ENCODE measurements at places on chromosomes 3 and 15.

GRCh38 chr3:42502429-42503250 lies at the start of gene VIPR1:
Gene VIPR1 (plus strand): TSS chr3:42502643. CDS start chr3:42502736, 93 bp downstream.
- peak; percentile 92 for DNase-seq

DNA sequence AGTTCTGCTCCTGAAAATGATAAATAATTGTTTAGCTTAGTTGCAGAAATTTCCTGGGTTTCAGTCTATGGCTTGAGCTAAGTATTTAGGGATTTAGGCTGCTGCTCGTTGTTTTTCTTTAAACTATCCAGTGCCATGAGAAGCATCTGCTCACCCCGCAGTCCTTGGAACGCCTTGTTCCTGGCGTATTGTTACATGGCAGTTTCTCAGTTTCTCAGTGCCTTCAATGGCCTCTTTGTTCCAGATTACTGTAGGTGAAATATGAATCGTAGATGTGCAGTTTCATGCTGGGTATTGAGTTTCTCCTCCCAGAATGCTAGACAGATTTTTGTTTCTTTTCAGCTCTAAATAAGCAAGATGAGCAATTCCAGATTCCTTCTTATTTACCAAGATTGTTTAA lies 269.5 kb upstream of the GBE1 start:
- DNase-seq: no peak

DNA sequence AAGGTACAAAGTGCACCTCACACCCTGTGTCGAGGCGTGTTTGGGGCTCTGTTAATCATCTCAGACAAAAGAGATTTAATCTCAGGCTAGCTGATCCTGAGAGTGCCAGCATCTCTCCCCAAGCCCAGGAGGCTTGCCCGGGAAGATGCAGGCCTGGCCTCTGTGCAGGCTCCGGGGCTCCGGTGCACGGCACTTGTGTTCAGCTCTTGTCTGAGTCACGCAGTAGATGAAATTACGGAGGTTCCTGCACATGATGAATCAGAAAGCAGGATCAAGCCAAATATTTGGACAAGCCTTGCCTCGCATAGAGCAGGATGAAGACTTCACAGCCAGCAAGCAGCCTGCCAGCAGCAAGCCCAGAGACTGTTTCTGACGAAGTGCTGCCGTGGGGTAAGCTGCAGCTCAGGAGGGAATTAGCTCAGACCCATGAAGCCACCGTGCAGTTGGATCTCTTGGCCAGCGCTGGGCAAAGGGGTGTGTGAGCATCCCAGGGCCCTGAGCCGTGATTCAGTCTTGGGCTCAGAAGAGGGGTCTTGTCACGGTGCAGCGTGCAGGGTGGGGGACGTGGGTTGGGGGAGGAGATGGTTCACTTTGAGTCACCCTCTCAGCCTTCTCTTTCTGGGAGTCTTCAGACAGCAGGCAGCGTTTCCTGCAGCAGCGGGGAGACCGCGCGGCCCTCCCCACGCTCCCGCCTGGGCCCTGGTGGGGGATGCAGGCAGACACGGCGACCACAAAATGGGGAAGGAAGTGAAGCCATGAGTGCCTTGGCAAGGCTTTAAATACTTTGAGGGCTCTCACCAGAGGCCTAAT lies 89.2 kb upstream of the MEF2A start:
- DNase-seq: no peak

- DNase-seq: peak; percentile 16
These were observed 1.4 kb upstream of the NDUFAF3 start for GRCh38 chr3:49020330-49021212.

DNA sequence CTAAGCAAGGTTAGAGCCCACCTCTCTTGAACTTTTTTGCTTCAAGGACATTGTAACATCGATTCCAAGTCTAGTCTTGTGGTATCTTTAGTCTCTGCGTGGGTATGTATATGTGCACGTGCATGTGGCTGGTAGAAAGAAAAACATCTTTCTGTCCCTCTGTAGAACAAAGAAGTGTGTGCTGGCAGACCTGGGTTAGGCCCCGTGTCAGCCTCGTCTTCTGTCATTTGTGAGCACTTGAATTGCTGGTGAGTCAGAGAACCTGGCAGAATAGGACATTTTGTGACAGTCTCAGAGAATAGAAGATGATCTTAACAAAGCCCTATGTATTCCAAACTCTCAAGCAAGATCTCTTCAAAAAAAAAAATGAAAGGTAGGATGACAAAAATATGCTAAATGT lies 102.2 kb upstream of the ATP10A start:
- DNase-seq: no peak

GRCh38 chr3:122074621-122075265 lies 19.6 kb downstream of the CD86 start:
- DNase-seq: no peak

GRCh38 chr3:145483992-145484391 lies 677.0 kb downstream of the PLOD2 start:
- no peak for DNase-seq

GRCh38 chr3:57709559-57709958 lies 16.7 kb upstream of the DENND6A start:
- DNase-seq: no peak

DNA sequence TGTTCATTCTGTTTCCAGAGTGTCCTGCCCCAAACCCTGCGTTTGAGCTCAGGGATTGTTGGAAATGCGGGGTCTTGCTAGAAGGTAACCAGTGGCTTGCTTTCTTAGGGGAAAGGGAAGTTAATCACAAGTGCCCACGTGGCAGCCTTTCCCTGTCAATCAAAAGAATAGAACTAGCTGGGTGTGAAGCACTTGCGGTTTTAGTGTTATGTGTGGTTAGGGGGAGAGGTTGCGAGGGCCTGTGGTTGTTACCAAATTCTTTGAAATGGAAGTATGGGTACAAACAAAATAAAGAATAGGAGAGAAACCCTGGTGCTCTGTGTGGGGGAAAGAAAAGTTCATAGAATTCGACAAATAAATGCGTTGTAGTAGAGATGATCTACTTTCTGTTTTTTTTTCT lies 67.6 kb downstream of the FNDC3B start:
- DNase-seq: peak; percentile 31

- DNase-seq: no peak
These were observed 12.2 kb downstream of the CPB1 start for GRCh38 chr3:148839805-148840204.

- DNase-seq: peak; percentile 23
These were observed 369.8 kb downstream of the SV2B start for GRCh38 chr15:91469632-91470567.

DNA sequence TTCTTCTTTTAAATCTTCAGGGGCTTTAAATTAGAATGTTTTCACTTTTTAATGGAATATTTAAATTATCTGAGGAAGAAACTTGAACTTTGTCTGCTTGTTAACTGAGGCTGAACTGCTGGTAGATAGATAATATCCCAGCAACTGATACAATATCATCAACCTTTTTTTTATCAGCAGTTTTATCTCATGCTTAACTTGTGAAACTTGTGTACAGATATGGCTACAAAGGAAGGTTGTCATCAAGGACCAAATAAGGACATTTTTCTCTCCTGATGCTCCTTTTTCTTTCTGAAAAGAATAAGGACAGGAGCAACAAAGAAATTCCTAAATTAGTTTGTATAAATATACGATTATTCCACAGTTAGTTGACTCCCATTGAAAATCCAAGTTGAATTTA lies 66.4 kb upstream of the KBTBD8 start:
- no peak for DNase-seq

GRCh38 chr3:138801792-138802191 lies 32.9 kb downstream of the PIK3CB start:
- DNase-seq: no peak

GRCh38 chr3:133130168-133130567 lies 92.0 kb downstream of the TMEM108 start:
- DNase-seq: no peak

DNA sequence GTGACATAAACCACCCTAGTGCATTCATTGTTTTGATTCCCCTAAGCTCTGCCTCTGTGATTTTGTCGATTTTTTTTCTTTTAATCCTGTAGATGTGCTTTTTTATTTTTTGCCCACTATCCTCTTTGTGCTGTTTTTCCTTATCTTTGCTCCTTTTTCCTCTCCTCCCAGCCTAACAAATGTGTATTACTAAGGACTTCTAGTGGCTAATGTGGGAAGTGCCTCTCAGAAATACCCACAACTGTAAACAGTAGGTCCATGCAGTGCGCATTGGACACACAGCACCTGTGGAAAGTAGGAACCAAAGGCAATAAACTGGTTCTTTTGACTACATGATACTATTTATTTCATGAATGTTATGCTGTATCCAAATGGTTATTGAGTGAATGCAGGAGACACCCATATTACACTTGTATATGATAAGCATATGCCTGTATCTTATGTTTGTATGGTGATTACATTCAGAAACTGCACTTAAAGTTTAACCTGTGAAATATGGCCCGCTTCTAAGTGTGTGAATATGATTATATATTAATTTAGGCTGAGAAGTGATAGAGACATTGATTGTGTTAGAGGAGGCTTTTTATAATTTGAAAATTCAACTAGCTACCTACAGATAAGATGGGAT lies 147.8 kb downstream of the PLCL2 start:
- DNase-seq: no peak

DNA sequence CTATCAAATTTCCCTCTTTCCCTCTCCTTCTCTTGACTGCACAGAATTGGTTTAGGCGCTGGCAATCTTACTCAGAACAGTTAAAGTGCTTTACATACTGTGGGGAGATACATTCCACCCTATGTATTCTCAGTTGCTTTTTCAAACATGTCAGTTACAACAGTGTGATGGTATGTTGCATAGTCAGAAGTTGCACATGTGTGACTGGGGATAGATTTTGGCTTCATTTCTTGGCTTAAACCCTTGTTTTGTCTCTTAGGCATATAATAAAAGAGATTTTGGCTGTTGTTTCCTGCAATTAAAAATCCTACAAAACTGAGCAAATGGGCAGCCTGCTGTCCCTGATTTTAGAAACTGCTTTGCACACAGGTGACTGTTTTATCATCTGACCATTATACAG lies 86.7 kb downstream of the PIK3R4 start:
- DNase-seq: no peak

GRCh38 chr3:87227835-87228144 lies 681 bp downstream of the CHMP2B start:
- no peak for DNase-seq

GRCh38 chr3:51937014-51937413 lies 4.7 kb downstream of the RRP9 start:
- no peak for DNase-seq

DNA sequence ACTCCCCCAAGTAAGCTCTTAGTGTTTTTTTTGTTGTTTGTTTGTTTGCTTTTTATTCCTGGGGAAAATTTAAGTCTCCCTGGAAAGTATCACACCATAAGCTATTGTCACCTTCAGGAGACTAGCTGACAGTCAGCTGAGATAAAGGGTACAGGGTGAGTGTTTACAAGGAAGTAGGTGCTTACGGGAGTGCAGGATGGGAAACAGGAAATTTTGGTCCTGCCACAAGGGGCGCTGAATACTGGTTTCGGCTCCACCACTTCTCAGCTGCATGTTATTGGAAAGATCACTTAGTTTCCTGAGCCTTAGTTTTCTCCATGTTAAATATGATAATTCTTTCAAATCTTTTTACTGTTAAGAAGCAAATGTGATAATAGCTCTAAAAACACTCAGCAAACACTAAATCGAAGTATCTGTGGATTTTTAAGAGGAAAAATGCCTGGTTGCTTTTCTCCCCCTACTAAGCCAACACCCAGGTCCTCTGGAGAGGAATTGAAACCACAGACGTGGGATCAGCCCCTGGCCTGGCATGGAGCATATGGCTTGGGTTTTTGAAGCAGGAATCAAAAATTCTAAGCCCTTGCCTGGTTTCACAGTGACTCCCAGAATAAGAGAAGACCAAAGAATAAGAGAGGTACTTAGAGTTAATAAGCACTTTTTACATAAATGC lies 90.7 kb downstream of the SCN11A start:
- DNase-seq: peak; percentile 5

DNA sequence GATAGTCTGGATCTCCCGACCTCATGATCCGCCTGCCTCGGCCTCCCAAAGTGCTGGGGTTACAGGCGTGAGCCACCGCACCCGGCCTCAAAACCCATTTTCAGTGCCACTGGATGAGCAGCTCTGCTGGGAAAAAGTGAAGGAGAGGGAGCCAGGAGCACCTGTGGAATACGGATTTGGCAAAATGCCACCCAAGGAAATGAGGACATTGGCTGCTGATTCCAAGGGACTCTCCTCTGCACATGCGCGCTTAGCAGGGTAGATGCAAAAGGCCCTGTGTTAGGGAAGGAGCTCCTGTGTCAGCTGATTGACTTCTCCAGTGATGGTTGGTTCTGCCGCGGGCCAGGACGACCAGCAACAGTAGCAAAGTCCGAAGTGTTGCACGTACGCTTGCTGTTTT lies 43.4 kb upstream of the IGF1R start:
- no peak for DNase-seq

GRCh38 chr15:84797801-84798200 lies 19.4 kb upstream of the ALPK3 start:
- DNase-seq: no peak

DNA sequence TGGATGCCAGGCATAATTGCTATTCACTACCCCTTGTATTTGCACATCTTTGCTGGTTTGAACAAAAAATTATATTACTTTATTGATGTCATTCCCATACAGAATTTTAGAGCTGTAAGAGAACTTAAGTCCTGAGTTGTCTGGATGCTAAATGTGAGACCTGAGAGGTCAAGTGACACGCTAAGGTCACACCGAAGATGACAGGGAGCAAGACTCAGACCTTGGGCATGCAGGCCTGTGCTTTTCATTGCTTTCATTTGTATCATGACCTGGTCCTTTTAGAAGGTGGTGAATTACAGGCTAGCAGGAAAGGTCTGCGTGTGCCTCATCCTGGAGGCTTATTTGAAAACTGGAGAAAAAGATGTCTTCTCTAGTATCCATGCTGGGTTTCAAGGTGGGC lies 312.0 kb upstream of the RASGRP1 start:
- DNase-seq: no peak

DNA sequence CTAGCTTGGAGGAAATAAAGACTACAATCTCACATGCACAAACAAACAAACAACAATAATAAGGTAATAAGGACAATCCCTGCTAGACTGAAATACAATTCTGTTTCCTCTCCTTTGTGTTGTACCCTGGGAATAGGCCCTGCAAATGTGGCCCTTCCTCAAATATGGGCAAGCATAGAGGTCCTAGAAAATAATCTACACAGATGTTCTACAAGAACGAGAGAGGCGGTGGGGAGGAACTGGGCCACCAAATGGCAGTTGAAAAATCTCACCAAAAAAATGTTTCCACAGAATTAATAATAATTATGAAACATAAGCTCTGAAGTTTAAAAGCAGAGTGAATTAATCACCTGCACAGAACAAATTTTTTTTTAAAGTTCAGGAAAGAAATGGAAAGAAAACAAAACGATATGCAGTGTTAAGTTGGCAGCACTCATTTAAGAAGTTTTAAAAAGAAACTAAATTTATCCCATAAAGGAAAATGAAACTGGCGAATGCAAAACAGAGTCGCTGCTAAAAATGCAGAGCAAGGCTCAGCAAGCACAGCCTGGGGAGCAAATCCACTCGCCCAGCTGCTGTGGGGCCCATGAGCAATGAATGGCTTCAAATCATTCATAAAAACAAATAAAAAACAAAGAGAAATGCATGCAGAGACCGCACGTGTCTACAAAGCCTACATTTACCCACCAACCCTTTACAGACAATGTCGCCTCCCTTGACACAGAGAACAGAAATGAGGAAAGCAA lies 475.4 kb downstream of the OCA2 start:
- no peak for DNase-seq

GRCh38 chr3:136247436-136247835 lies 2.7 kb upstream of the PCCB start:
- DNase-seq: no peak

GRCh38 chr15:77035999-77036471 lies 34.9 kb downstream of the TSPAN3 start:
- no peak for DNase-seq

GRCh38 chr3:109631897-109632296 lies 294.6 kb upstream of the DPPA4 start:
- DNase-seq: no peak

- no peak for DNase-seq
These were observed 58.8 kb downstream of the MCF2L2 start for GRCh38 chr3:183369627-183370026.

- no peak for DNase-seq
These were observed 121.2 kb upstream of the HES1 start for GRCh38 chr3:194014756-194015155.

Data from T-helper 9 cell (primary cell).